ENCODE measurements at places on chromosomes 6 and 20.

- DNase-seq: no peak
Observed at GRCh38 chr6:72464791-72465691, 156.8 kb upstream of the KCNQ5 start.

DNA sequence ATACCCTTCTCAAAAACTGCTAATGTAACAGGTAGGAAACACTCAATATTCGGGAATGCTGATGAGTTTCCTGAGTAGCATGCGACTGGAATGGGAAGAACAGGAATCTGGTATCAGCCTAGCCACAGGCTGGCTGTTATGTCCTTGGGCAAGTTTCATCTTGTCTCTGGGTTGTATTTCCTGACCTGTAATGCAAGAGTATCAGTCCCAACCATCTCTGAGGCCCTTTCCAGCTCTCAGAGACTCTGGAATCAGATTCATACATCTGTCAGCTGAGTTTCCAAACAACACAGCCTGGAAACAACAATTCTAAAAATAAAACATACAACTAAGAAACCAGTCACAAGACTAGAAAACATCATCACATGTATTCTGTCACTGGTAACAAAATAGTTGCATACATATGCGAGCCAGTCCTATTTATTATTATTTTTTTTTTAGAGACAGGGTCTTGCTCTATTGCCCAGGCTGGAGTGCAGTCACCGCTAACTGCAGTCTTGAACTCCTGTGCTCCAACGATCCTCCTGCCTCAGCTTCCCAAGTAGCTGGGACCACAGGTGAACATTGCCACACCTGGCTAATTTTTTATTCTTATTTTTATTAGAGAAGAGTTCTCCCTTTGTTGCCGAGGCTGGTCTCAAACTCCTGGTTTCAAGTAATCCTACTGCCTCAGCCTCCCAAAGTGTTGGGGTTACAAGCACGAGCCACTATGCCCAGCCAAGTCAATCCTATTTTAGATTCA is 16.7 kb upstream of the TFAP2A start:
- no peak for DNase-seq

DNA sequence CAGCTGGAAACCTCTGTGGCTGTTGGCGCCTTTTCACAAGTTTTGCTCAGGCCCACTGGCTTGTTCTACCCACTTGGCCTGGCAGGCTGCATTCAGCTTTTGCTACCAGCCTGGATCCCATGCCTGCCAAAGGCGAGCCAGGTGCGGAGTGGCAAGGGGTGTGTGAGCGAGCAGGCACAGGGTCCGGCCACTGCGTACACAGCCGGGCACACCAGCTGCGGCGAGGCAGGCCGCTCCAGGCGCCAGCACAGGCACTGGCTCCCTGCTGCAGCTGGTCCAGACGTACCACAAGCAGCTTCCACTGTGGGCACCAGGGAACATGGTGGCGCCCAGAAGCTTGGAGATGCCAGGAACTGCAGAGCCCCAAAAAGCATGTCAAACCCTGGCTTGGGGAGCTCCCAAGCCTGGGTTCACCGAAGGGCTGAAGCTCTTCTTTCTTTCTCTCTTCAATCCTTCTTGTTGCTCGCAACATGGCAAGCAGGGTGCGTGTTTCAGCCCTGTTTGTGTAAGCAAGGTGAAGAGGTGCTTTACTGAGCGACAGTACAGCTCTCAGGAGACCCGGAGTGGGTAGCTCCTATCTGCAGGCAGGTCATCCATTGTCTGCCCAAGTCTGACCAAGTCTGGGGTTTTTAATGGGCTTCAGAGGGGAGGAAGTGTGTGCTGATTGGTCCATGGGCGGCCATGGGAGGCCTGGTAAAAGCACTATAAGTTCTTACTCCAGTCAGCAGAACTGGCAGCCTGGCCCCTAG is 32.6 kb upstream of the GRM4 start:
- DNase-seq: no peak

DNA sequence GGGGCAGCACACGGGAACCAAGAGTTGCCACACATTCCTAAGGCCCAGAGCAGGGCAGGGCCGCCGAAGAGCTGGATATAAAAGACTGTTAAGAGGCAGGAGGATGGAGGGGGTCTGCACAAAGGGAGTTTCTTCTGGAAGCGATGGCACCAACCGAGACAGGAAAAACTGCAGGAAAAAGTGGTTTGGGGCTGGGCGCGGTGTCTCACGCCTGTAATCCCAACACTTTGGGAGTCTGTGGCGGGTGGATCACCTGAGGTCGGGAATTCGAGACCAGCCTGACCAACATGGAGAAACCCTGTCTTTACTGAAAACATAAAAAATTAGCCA is 41.8 kb downstream of the SSR1 start:
- no peak for DNase-seq

- DNase-seq: no peak
Observed at GRCh38 chr6:99875068-99875467, 119.0 kb downstream of the MCHR2 start.

GRCh38 chr6:134282816-134283215 is 35.1 kb downstream of the SGK1 start:
- no peak for DNase-seq

DNA sequence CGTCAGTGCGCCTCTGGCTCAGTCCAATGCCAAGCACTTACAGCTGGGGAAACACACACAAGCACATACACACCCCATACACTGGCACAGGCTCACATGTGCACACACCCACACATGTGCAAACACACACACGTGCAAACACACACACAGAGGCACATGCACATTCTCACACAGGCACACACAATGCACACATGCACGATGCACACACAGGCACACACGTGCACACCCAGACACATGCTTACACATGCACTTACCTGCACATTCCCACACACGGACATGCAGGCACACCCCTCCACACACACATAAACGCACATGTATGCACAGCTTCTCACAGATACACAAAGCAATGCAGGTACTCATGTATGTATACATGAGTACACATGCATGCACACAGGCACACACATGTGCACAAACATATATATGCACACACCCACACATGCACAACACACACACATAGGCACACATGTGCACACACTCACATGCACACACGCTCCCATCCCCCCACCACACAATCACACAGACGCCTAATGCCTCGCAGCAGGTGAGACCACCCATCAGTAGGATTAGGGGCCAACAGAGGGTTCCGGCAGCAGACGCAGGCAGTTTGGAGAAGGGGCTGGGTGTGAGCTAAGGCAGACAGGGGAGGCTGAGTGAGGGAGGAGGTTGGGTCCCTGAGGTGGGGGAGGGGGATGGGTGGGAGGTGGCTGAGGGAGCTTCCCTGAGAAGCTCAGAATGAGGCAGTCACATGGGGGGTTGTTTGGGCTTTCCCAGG is 71.2 kb upstream of the SLCO4A1 start:
- DNase-seq: no peak

DNA sequence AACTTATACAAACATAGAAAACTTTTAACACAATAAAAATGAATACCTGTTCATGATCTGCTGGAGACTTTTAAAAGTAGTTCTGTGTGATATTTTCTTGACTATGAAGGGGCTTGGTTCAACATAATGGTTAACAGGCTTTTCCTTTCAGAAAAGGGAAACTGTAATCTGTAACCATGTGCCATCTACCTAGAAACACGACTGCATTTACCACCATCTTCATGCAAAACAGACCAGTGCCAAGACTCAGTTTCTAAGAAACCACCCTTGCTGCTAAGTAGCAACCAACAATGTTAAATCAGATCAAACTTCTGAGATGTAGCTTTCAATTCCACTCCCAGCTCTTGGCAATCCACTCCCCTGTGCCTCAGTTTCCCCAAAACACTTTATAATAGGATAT is 15.7 kb downstream of the STAU1 start:
- no peak for DNase-seq

DNA sequence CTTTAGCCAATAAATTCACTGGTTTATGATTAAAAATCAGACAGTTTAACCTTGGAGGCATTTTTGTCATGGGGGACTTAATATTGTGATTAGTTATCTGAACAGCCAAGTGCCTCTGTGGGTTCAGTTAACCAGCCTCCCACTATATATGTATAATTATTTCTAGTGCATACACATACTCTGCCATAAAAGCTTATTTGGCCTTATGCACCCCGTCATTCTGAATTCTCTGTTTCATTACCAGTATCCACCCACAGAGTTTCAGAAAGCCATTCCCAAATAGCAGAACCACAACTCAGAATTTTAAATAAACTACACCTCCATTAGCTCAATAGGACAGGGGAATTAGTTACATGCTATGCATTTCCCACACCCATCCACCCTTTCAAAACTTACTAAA is 279.7 kb downstream of the ZFAND3 start:
- no peak for DNase-seq

DNA sequence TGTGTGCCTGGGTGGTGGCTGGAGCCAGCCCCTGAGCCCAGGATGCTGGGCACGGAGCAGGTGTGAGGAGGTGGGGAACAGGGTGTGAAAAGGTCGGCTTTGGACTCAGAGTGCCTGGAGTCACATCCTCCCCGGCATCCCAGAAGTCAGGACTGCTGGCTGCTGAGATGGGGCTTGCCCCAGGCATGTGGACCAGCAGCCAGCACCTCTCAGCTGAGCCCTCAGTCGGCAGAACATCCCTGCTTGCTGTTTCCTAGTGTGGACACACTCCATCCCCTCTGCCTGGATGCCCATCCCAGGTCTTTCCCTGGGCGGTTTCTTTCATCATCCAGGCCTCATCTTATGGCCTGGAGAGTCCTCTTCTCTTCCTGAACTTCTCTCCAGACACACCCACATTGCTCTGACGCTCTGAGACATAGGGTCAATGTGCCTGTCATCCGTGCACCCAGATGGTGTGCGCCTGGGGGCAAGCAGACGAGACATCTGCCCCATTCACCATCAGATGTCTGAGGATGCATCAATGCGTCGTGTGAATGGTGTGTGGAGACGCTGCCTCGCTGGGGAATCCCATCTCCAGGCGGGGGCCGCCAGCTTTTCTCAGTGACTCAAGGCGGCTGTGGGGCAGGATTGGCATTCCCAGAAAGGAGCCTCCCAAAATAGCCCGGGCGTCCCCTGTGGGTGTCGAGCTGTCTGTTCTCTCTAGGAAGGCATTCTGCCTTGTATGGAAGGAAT is 104.2 kb downstream of the SYCP2 start:
- DNase-seq: no peak

DNA sequence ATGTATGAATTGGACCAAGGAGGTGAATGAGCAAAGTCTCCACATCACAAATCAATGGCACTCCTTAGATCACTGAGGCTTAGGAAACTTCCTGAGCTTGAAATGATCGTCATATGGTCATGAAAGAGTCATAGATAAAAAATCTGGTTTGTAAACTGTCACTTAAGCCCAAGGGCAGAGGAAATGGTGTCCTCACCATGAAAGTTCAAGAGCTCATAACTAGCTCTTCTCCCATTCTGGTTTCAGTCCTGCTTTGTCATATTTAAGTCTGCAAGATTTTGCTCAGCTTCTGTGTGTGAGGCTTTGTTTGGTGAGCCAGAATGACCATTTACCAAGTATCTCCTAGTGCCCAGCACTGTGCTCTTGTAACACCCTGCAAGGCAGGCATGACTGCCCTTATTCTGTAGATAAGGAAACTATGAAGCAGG is 60.5 kb downstream of the GJA10 start:
- DNase-seq: no peak

DNA sequence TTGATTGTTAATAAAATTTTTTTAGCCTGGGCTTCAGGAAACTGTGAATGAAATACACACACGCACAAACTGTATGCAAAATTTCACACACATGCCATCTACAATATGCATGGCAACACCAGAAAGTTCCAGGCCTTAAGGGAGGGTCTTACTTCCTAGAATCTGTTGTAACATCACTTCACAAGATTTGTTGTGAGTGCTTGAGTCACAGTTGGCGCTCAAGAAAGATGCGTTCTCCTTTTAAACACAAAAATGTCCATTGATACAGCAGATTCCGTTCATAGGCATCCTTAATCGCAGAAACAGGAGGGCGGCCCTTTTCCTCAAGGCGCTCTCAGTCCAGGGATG is 485 bp upstream of the RTF2 start:
- no peak for DNase-seq

DNA sequence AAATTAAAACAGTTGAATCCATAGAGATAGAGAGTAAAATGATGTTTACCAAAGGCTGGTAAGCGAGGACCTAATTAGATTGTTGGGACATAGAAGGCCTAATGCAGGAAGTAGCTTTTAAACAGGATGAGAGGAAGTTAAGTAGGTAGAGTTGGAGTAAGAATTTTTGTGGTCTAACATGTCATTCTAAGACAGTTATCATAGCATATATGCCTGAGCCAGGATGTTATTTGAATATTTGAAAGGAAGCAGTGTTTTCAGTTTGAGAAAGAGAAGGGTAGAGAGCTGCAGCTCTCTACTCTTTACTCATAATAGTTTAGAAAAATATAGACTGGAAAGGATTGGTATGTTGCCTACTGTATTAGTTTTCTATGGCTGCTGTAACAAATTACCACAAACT is 121.6 kb downstream of the MEI4 start:
- no peak for DNase-seq

DNA sequence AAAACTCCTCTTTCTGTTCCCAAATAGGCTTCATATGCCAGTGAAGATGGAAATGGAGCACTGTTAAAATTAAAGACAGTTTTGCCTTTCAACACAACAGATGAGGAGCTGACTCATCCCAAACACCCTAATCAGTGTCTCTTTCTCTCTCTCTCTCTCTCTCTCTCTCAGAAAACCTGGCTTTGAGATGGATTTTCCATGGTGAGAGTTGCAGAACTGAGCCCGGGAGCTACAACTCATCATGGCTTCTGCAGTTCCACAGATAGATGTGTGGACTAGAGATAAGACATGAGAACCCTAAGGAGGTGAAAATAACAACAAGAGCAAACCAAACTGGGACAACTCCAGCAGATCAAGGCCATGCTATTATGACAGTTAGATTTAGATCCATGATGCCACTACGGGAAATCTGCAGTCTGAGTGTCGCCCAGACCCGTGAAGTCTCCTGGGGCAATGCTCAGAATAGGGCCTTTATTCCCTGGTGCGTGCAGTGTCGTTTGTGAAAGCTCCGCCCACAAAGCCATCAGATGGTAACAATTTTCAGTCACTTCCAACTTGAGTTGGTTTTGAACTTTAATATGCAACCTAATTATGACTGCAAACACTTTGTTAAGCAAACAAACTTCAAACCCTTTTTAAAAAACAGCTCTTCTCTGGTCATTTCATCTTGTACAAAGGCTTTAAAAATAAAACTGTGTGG is 338.2 kb upstream of the PREP start:
- no peak for DNase-seq

DNA sequence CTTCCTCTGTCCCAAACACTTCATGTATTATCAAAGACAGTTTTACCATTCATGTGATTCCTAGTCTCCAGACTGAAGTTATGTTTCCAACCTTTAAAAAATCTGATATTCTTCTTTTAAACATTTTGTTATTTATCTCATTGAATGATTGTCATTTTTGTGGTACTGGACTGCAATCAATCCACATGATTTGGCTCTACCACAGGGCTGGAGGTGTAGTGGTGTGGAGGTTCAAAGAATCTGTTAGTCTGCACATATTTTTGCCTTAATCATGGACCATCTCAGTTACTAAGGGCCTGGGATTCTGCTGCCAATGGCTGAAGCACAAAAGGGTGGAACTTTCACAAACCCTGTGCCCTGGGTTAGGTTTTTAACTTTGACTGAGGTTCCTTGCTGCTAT is 164.1 kb upstream of the JAG1 start:
- no peak for DNase-seq
